ENCODE measurements at places on chromosomes 1 and 21. TPM values are rescaled to one million over a fixed set of nuclear protein-coding genes. Genes with fewer than 3 reads are reported as not detected.

Gene C2CD4D
- total RNA-seq = not detected

Gene ZNF593OS
- not detected for total RNA-seq

Gene HPDL
- not detected for total RNA-seq

Gene TRAF3IP3
- total RNA-seq = 0.70 TPM

Gene SLC1A7
- total RNA-seq = 0.08 TPM

Gene GBP4
- total RNA-seq = 7.4 TPM

Gene SERTAD4
- total RNA-seq = 4.7 TPM

Gene EYA3
- 16.0 TPM for total RNA-seq

Gene RGS13
- 0.30 TPM for total RNA-seq

Gene PRPF38A
- 18.6 TPM for total RNA-seq

Gene ROR1
- total RNA-seq = 8.6 TPM

Gene SLC2A5
- 2.1 TPM for total RNA-seq

Gene AIRE
- not detected for total RNA-seq

Gene PGLYRP4
- not detected for total RNA-seq

Gene WARS2
- total RNA-seq = 6.5 TPM

Gene BCL2L15
- not detected for total RNA-seq

Gene C1orf141
- not detected for total RNA-seq

Gene LRRC38
- not detected for total RNA-seq

Gene CELA3B
- total RNA-seq = not detected

Gene CRABP2
- total RNA-seq = 0.59 TPM

Gene TNFRSF9
- total RNA-seq = not detected

Gene FAM72C
- total RNA-seq = not detected
